ENCODE measurements at places on chromosomes 12 and 14.
A peak's percentile ranks its signal among the peaks of the same experiment; 100 is the strongest.

DNA sequence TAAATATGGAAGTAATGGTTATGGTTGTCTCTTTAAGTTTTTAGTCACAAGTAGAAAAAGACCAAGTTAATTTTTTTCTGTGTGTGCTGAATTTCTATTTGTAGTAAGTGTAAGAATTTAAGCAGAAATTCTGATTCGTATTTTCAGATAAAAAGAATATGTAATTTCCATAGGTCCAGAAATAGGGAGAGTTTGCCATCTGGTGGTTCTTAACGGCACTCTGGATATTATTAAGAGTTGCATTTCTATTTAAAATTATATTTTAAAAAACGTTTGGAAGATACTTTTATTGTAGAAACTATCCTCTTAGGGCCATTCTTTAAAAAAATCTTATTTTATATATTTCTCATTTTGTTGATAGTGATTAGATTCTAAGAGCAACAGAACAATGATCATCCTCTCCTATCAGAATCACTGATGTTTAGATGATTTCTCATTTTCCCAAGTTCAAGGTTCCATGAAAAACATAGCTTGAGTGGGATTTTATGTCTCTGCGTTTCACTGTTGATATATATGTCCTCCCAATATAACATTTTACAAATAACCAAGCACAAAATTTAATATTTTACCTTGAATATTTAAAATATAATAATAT is 88.3 kb downstream of the LRRK2 start:
- peak; percentile 13 for DNase-seq

DNA sequence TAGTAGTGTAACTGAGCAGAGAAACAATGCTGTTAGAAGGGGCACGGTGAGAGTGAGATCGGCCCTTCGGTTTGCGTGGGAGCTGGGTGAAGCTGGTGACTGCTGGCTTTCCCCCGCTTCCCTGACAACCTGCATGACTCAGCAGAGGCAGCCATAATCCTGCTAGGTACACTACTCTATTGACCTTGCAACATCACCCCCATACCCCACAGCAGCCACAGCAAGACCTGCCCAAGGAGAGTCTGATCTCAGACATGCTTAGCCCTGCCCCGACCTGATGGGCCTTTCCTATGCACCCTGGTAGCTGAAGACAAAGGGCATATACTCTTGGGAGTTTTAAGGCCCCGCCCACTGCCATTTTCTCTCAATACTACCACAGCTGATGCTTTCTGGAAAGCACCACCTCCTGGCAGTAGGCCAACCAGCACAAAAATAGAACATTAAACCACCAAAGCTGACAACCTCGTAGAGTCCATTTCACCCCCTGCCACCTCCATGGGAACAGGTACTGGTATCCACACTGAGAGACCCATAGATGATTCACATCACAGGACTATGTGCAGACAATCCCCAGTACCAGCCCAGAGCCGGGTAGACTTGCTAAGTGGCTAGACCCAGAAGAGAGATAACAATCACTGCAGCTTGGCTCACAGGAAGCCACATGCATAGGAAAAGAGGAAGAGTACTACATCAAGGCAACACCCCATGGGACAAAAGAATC is 75.9 kb upstream of the RGS6 start:
- no peak for DNase-seq

GRCh38 chr14:57961786-57962060 is 95.8 kb upstream of the SLC35F4 start:
- DNase-seq, result no peak

DNA sequence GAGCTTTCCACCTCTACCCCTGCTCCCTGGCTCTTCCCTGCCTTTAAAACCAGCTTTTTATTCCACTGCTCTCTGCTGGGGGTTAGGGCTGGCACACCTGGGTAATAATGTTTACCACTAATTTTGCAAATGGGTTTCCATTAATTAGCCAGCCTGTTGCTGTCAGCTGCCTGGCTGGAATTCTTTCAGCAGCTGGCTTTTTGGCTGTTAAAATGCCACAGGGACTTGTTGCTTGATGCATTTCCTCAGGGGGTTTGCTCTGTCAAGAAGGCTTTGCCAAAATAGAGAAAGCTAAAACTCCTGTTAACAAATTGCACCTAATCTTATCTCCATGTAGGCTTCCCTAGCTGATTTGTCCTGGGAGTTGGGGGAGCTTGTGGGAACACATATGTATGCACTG is 51.8 kb upstream of the PSMC1 start:
- no peak for DNase-seq

GRCh38 chr14:101876555-101876938 is 87.8 kb upstream of the DYNC1H1 start:
- DNase-seq, result peak; percentile 52

DNA sequence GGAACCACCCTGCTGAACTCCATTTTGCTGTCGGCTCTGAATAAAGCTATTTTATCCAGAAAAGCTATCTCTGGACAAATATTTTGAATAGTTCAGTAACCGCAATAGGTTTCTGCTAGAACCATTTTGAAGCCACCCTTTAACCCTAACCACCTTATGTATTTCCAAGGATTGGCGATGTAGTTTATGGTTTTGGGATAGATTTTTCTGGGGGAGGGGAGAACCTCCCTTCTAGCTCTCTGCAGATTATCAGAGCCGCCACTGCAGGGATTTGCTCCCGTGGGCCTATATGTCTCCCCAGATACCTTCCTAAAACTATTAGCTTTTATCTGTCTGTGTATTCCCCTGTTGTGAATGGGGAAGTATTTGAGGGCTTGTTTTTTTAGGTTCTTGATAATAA is 1.8 kb upstream of the TUBA1B start:
- DNase-seq, result no peak

DNA sequence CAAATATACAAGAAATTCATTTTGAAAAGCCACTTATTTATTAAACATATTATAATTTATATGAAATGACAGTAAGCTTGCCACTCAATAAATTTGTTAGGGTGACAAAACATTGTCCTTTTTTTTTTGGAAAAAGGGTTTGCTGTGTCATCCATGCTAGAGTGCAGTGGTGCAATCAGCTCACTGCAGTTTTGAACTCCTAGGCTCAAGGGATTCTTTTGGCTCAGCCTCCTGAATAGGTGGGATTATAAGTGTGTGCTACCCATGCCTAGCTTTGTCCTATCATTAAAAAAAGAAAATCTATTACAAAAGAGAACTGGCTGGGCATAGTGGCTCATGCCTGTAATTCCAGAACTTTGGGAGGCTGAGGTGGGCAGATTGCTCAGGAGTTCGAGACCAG is 66.8 kb downstream of the FGD6 start:
- DNase-seq, result no peak

GRCh38 chr12:124679533-124680371 is 112.3 kb upstream of the NCOR2 start:
- DNase-seq, result no peak

DNA sequence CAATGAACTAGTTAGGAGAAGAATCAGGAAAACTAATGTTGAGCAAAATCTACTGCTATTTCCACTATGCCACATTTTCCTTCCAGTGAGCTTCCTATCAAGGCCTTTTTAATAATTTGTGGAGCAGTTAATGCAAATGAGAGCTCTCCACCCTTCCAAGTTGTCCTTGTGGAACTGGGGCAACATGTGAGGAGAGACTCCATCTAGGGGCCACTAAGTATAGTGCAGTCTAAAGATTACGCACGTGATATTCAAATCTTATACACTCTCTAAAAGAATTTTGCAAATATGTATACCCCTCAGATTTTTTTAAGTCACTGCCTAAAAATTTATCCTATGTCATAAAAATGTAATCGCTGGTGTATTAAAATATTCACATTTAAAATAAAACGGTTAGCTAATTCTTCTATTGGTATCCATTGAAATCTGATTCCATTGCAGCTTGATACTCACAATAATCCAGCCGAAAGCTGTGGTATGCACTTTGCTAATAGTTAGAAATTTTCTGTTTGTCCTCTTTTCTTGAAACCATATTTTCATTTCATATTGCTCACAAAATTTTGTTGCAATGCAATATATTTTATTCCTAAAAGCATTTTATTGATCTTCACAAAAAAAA is 100.1 kb downstream of the PAH start:
- peak; percentile 29 for DNase-seq

GRCh38 chr12:45774508-45775162 is 45.1 kb downstream of the ARID2 start:
- DNase-seq, result no peak

- no peak for DNase-seq
These were observed 827.0 kb downstream of the AACS start for GRCh38 chr12:125892276-125892675.

- DNase-seq, result peak; percentile 78
These were observed 158.0 kb downstream of the EGLN3 start for GRCh38 chr14:33792720-33793368.

DNA sequence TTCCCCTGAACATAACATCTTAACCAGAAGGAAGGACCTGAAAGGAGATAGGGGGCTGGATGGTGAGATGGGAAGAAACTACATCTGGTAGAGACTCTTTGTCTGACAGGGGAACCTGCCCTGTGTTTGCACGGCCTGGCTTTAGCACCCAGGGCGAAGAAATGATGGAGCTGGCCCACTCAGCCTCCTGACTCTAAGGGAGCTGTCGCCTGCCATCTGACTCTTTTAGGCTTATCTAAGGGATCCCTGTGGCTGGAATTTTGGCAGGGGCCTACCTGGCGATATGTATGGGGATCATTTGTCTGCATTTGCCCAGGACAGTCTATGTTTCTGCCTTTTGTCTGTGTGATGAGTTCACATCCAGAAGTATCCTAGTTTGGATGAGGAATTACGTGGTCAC is 15.6 kb upstream of the CACNA2D4 start:
- DNase-seq, result no peak

DNA sequence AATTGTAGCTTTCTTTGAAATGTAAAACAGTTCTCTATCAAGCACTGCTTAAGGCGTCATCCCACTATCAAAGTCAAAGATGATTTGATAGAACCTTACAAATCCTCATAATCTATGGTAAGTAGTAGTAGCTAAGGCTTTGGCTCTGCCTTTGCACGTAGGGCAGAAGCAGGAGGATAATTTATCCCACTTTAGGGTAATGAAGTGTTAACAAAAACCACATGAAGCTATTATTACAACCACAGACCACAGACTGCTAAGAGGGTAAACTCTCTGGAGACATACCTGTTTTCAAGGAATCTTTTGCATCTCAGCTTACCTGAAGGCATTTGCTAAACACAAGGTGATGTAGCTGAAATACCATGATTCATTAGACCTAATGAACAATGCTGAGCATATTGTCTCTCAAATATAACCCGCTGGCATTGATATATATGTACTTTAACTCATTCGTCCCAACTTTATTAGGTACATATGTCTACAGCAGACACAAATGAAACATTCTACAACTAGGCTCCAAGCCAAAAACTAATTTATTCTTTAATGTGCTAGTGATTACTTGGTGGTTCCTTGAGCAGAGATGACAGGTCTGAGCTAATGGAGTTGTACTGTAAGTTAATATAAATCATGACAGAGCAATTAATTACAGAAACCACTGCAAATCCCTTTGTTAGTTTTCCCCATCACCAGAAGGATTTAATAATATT is 368.8 kb downstream of the ETNK1 start:
- peak; percentile 52 for DNase-seq

DNA sequence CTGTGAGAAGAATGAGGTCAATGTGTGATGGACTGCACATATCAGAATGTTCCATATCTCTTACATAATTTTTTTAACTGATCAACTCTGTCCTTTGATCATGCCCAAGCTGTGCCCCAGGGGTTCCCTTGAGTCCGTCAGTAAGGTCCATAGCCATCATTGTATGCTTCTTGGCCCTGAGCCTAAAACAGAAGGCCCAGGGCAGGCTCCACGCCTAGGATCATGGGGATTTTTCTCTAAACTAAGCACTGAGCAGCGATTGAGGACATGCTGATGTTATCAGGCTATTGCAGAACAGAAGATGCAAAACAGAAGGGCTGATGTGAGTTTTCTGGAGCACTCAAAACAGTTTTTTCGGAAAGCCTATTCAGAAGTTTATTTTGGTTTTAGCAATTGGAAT is 20.9 kb downstream of the RNASE9 start:
- DNase-seq, result no peak

GRCh38 chr14:99676657-99677056 is 7.4 kb upstream of the CYP46A1 start:
- DNase-seq, result no peak

DNA sequence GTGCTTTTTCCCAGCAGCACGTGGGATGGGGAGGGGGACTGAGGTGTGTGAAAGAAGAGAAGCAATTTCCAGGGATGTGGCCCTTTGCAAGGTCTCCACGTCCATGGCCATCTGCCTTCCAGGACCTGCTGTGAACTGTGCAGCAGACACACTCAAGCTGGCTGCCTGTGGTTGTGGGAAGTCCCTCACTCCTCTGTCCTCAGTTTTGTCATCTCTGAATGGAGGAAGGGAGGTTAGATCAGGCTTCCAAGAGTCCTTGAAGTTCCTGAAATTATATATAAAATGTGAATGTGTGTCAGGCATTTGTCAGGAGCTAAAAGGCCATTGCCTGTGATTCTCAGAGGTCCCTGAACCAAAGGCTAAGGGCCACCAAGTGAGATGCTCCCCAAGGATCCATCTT is 328.2 kb downstream of the CACNA1C start:
- DNase-seq, result no peak

DNA sequence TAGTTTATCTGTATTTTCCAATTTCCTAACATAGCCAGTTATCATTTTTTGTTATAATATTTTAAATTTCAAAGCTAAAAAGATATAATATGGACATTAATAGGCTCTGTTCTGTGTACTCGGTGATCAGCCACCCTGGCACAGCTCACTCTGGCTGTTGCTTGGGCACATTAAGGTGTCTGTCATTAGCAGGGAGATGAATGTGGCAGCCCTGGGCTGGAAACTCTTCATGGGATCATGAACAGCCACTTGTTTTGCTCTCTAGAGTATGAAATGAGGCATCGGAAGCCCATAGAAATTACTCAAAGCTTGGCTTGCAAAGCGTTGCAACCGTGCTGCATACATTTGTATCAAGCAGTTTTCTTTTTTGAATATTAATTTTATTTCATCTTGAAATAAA is 233.2 kb downstream of the DACT1 start:
- DNase-seq, result no peak

GRCh38 chr12:107779077-107779831 is 4.8 kb downstream of the ASCL4 start:
- DNase-seq, result no peak

GRCh38 chr12:64716371-64716770 is 42.8 kb downstream of the GNS start:
- DNase-seq, result no peak

GRCh38 chr14:91396959-91397815 is 20.4 kb downstream of the CCDC88C start:
- no peak for DNase-seq

- DNase-seq, result peak; percentile 3
These were observed 58.0 kb upstream of the GSC start for GRCh38 chr14:94827711-94828447.
